NCI-H1092 (cell line): ENCODE measurements at places on chromosomes 4 and X.

DNA sequence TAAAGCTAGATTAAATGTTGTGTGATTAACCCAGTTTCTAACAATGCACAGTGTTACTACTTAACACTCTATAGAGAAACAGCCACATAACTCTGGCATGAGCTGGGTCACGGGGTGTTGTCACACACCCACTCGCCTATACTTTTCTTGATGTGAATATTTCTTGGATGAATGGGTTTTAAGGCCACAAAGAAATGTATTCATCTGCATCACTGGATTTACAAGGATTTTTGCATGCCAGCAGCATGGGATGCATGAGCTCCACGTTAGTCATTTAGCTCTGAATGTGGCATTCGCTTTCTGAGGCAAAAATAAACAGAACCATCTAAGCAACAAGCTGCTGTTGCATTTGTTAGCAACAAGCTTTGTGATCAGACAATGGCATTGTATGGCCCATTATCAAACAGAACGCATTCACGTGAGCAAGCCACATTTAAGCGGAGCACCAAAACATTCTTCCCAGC, 89.7 kb downstream of the LRP2BP start:
- DNase-seq: no peak

DNA sequence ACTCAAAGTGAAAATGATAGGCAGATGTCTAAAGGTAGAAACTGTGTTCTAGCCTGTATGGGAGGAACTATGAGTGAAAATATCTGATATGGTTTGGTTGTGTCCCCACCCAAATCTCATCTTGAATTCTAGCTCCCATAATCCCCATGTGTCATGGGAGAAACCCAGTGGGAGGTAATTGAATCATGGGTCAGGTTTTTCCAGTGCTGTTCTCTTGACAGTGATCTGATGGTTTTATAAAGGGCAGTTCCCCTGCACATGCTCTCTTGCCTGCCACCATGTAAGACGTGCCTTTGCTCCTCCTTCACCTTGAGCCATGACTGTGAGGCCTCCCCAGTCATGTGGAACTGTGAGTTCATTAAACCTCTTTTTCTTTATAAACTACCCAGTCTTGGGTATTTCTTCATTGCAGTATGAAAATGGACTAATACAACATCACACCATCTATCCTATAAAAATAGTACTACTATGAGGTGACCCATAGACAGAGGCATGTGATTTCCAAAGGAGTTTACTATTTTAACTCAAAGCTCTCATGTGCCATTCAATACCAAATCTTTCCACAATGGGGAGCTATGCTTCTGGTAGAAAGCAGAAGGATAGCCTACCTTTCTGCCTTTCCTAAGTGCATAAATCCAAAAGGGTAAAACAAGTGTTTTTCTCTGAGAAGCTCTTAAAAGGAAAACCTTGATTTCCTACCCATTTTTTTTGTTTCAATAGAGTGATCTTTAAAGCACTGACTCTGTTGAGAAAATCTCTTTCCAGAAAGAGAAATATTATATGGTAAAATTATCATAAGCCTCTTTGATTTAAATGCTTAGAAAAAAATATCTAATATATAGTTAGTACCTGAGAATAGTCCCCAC, 38.8 kb downstream of the SEC31A start:
- no peak for DNase-seq

- no peak for DNase-seq
These were observed 195.1 kb downstream of the PWWP3B start for GRCh38 chrX:106363214-106363613.

- no peak for DNase-seq
These were observed 1555.5 kb upstream of the IGFBP7 start for GRCh38 chr4:58665649-58666048.

GRCh38 chr4:78951862-78952472, 12.7 kb upstream of the PAQR3 start:
- DNase-seq: peak; percentile 20

DNA sequence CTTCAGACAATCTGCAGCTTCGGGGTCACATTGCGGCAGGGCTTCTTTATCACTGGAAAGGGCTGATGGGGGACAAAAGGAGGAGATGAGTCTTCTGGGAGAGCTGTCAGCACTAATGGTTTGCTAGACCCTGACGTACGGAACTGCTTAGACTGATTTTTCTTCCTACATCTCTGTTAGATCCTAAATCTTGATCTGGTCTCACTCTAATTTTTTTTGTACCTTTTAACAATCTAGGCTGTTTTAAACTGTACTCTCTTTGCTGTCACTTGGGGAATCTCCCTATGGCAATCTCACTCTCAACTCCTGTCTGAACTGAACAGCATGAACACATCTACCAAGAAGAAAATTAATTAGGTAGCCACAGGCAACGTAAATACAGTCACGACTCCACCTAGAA, 120.1 kb downstream of the SNCA start:
- no peak for DNase-seq

DNA sequence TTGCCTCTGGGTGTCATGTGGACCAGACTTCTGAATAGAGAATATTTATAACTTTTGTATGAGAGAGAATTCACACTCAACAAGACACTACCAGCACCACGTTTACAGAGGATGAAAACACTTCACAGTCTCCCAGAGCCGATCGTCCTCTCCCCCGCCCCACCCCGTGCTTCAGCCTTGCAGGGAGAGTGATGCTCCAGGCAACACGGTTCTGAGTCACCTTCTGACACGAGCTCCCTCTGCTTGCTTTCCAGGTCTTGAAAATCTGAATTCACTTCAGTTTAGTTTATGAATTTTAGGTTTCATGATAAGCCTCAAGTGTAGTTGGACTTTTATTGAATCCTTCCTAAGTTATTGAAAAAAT, 59.8 kb downstream of the CPLX1 start:
- DNase-seq: no peak

- DNase-seq: no peak
These were observed 85.0 kb upstream of the FAM241A start for GRCh38 chr4:112060212-112060611.

DNA sequence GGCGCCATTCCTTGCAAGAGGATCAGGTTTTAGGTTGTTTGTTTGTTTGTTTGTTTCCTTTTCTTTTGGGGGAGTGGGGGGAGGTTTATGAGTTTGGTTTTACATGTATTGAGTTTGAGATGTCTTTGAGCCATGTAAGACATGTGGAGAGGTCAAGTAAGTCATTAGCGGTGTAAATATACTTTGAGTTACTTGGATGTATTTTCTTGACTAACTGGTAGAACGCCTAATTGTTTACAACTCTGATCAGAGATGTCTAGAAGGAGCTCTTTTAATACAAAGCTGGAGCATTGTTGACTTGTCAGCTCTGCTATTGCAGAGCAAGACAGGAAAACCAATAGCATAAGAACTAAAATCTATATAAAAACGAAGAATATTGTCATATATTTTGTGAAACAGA, 57.1 kb downstream of the ANXA3 start:
- DNase-seq: no peak

- DNase-seq: peak; percentile 25
These were observed 171.1 kb downstream of the ZNF330 start for GRCh38 chr4:141391771-141392170.

GRCh38 chr4:99144070-99144469, at the start of gene ADH4:
TSS of gene ADH4 (minus strand) at chr4:99144297. CDS start at chr4:99144222, 75 bp downstream.
- DNase-seq: no peak
